Muscle of back (tissue), 13 donors: ENCODE measurements at places on chromosomes 1 and 21.
A peak's percentile ranks its signal among the peaks of the same experiment; 100 is the strongest.

- DNase-seq, result no peak
Observed at GRCh38 chr1:145716641-145717345, 2.5 kb upstream of the CD160 start.

DNA sequence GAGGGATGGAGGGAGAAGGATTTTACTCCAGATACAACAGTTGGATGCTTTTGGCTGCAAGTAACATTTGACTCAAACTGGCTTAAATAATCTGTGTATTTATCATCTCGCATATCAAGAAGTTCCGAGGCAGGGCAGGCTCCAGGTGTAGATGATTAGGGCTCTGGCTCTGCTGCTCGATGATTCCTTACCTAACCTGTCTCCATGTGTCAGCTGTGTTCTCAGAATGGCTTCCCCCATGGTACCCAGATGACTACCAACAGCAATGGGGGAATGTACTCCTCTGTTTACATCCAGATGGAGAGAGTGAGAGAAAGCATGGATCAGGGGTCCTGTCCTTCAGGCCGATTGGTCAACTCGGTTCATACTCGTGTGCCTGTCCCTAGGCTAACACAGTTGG lies 90.4 kb upstream of the AKT3 start:
- no peak for DNase-seq

GRCh38 chr1:43396059-43396458 lies 6.4 kb downstream of the SZT2 start:
- DNase-seq, result no peak

DNA sequence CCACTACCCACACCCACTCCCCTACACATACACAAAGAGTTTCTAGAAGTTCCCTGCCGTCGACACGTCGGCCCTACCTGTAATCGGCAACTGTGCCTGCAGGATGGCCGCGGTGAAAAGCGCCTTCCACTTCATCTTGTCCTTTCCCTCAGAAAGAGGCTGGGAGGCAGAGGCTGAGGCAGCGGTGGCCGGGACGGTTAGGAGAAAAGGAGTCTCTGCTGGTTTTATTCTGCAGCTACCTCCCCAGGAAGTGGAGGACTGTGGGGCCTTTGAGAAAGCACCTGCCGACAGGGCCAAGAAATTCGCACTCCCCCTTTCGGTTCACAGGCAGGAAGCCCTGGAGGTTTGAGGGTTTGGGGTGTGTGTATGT lies at the start of gene CD247:
CD247 (minus strand) TSS at position 199 of the 370 bp plus-strand sequence; CDS start at position 135, 64 bp downstream.
- no peak for DNase-seq

GRCh38 chr21:28938726-28939125 lies 54.0 kb downstream of the LTN1 start:
- DNase-seq, result no peak

DNA sequence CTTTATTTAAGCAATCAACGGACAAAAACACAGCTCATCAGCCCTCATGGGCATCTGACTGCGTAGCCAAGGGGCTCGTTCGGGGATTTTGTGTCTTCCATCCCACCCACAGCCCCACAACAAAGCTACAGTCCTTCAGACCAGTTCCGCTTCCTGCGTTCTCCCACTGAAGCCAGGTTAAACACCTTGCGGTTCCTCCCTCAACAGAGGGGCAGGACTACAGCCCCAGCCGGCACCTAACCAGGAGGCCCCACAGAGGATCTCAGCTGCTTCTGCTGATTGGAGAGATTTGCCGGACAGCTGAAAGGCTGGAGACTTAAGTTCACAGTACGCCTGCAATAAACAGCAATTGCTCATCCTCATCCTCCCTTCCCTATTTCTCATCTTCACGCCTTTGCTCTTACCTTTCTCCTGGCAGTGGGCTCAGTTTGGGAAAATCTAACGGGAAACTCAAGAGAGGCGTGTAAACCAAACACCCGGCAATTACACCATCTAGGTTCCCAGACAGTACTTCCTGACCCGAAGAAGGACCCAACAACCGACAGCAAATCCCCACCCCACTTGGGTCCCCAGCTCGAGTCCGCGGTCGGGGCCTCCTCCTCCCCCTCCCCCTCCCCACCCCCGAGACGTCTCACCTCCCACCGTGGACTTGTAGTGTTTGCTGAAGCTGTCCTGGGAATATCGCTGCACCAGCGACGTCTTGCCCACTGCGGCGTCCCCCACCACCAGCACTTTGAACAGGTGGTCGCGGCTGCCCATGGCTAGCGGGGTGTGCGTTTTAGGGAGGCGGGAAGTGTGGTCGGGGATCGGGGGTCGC lies 876 bp downstream of the RAB29 start:
- DNase-seq, result peak; percentile 35

- no peak for DNase-seq
Observed at GRCh38 chr1:205980237-205980870, 22.8 kb downstream of the RAB7B start.

- DNase-seq, result no peak
Observed at GRCh38 chr21:42013376-42013775, 3.2 kb upstream of the ZBTB21 start.

GRCh38 chr1:24759492-24759891 lies 14.2 kb downstream of the CLIC4 start:
- no peak for DNase-seq

DNA sequence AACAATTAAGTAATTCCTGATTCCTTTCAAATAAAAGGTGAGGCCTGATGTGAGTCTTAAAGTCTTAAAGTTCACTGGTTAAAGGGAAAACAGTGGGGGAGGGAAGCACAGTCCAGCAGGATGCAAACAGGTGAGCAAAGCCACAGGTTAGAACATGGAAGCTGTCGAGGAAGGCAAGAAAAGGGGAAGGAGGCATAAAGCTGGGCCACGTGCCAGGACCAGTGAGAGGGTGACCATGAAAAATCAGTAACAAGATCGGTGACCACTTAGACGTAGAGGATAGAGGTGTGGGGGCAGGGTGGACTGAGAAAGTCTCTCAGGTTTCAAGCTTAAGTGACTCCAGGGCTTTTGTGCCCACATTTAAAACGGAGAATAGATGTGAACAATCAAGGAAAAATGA lies 231.3 kb downstream of the SETD4 start:
- DNase-seq, result no peak

GRCh38 chr1:56929492-56929891 lies 36.3 kb downstream of the C8B start:
- DNase-seq, result no peak

DNA sequence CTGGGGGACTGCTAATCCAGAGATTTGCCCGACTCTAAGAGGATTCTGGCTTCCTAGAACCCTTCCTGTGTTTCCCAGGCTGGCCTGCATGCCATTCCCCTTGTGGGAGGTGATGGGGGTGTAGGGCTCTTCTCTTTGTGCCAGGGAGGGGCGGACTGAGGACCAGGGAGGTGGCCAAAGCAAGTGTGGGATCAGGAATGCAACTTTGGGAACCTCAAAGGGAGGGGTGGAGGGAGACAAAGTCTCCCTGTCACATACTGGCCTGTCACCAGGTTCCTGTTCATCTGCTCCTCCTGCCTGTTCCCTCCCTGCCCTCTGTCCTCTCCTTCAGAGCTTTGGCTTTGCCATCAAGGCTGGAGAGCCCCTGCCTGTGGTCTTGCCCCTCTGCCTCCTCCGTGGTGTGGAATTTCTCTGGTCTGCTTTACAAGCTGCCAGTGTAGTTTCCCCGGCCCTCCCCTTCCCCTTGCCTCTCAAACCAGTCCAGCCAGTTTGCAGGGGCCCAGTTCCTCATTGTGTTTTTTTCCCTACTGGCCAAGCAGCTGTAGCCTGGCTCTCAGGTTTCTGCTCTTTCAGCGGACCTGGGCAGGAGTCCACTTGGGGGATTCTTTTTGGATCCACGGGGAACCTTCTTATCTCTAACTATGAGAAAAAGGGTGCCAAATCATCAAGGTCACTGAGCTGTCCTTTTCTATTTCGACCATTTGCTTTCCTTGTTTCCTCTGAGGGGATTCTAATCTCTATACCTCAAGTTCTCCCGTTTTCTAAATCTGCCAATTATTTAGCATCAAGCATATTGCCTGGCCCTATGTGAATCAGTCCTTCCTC lies 1.8 kb downstream of the CGN start:
- DNase-seq, result no peak

DNA sequence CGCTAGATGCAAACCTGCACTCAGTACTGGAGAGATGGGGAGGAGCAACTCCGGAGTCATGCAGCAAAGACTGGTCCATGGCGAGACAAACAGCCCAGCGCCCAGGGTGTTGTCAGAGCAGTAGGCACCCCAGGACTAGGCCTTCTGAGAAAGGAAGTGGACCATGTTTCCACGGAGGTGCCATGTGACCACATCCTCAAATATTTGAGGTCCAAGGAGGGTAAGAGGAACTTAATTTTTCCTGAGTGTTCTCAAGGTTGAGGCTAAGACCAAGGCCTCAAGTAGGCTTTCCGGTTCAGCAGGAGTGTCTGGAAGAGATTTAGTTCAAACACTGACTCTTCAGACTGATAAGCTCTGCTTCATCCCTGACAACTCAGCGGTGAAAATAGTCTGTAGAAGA lies 186.2 kb downstream of the RHOU start:
- DNase-seq, result no peak

DNA sequence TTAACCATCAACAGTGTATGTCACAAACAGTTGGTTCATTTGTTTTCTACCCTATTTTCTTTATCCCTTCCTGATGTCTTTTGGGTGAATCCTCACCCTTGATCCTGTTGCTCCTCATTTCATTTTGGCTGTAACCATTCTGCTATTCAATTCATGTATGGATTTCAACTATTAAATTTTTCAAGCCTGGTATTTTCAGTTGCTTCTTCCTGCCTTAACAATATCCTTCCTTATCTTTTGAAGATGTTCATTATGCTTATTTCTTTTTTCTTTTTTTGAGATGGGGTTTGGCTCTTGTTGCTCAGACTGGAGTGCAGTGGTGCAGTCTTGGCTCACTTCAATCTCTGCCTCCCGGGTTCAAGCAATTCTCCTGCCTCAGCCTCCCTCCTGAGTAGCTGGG lies 2.8 kb upstream of the RNU5D-1 start:
- no peak for DNase-seq

- DNase-seq, result no peak
Observed at GRCh38 chr1:69707103-69707502, 139.4 kb downstream of the LRRC7 start.

- no peak for DNase-seq
Observed at GRCh38 chr1:43881415-43881814, 52.2 kb upstream of the ARTN start.

DNA sequence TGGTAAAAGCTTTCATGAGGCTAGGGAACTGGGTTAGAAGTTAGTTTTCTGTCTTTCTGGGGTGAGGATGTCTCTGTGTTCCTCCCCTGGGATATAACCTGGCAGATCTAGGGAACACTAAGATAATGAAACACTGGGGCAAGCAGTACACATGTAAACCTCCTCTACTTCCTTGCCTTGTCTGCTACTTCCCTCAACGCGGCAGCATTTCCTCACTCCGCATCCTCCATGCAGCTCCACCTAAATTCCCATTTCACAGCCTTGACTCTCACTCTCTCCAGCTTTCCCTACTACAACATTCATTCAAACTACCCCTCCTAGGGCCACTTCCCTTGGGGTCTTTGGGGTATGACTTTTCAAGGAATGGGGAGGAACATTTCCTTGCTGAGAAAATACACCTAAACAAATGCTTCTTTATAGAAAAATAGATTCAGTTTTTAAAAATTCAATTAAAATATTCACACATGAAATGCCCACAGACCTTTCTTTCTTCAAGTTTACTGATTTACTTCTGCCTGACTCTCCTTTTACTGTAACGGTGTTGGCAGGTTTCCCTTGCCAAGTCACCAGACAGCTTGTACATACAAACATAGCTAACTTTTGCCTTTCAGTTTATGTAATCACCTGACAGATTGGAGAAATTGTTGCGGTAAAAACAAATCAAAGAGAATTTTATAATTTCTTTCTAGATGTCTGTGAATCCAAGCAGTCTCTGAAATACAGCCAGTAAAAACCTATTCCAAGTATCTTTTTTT lies 90.1 kb downstream of the TNFSF18 start:
- no peak for DNase-seq

DNA sequence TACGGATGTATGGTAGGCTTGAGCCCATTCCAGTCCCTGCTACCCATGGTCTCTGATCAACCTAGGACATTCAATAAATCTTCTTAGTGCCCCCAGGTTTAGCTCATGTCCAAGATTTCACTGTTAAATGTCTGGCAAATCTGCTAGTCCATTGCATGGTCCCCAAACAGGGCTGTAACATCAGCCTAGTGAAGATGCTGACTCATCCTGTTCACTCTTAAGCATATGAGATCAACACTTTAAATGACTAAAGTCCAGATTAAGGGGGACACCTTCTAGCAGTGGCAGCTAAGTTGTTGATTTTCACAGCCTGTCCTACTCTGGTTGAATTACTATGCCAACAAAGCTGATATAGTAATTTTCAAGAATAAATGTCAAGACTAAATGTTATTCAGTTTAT lies 46.5 kb upstream of the NUF2 start:
- no peak for DNase-seq

DNA sequence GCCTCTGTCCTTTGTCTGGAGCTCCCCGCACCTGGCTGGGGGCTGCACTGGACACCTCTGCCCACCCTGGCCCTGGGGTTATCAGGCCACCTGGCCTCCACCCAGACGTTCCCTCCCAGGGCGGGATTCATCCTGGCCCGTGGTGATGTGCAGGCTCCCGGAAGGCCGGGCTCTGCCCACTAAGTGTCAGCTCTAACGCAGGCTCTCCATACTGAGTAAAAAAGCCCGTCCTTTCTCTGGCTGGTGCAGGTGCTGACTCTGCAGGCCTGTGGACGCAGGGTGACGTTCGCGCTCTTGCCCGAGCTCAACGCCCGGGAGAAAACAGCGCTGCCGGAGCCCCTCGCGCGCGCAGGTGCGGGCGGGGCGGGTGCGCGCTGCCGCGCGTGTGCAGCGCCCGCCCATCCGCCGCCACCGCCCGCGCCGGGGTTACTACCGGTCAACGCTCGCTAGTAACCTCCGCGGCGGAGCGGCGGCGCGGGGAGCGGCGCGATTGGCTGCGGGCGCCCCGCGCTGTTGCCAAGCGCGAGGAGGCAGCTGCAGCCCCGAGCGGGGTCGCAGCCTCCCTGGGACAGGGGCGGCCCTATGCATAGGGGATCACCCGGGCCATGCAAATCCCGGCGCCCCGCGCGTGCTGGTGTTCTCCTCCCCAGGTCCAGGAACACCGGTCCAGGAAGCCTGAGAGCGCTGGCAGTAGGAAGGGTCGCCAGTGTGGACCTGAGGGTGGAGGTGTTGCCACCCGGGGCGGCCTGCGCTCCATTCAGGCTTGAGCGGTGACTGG lies 15.7 kb downstream of the ABCG1 start:
- peak; percentile 84 for DNase-seq

DNA sequence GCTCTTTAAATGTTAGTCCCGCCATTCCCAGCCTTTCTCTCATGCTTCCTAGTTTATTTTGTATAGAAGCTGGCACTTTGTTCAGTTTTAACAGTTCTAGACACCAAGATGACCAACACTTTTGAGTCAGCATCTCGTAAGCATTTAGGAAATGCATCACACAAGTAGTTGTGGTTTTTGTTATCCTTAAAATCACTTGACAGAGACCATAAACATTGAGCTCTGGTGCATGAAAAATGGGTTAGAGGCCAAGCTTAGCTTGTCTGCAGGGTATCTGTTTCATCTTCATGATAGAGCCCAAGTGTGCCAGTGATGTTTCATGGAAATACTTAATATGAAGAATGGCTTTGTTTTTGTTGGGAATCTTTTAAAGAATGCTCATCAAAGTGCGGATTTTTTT lies 159.7 kb downstream of the DISP1 start:
- DNase-seq, result peak; percentile 51

- DNase-seq, result no peak
Observed at GRCh38 chr1:54396261-54396933, 9.8 kb downstream of the SSBP3 start.

GRCh38 chr1:195005338-195005737 lies 1602.9 kb downstream of the KCNT2 start:
- DNase-seq, result no peak

GRCh38 chr1:15214527-15214926 lies 32.5 kb upstream of the FHAD1 start:
- DNase-seq, result peak; percentile 92
